ENCODE measurements at places on chromosomes 13 and 19. TPM values are rescaled to one million over a fixed set of nuclear protein-coding genes. Genes with fewer than 3 reads are reported as not detected.
A peak's percentile ranks its signal among the peaks of the same experiment; 100 is the strongest.

NCR1 gene
- not detected for total RNA-seq

ZNF284 gene
- 2.9 TPM for total RNA-seq

DHDH gene
- total RNA-seq = 1.7 TPM

ATP4A gene
- not detected for total RNA-seq

USHBP1 gene
- not detected for total RNA-seq

ZNF497 gene
- total RNA-seq = 1.3 TPM

LGALS13 gene
- not detected for total RNA-seq

EID2B gene
- 6.4 TPM for total RNA-seq

FAM83E gene
- 0.11 TPM for total RNA-seq

SPHK2 gene
- 8.8 TPM for total RNA-seq

ZNF491 gene
- total RNA-seq = 0.39 TPM

DNA sequence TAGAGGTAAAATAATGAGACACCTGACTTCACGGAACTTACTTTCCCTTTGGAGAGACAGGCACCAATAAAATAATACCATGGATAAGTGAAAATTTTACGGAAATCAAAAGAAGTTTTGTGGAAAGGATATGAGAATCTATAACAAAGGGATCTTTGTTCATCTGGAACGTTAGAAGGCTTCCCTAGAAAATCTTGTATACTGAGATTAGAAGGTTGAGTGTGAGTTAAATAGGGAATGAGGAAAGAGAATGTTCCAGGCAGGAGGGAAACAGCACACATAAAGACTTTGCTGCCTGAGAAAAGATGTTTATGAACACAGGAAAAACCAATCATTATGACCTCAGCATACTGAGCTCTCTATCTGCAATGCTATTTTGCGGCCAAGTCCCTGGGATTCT is 19.6 kb upstream of the RAP2A start:
- DNase-seq = no peak

DNA sequence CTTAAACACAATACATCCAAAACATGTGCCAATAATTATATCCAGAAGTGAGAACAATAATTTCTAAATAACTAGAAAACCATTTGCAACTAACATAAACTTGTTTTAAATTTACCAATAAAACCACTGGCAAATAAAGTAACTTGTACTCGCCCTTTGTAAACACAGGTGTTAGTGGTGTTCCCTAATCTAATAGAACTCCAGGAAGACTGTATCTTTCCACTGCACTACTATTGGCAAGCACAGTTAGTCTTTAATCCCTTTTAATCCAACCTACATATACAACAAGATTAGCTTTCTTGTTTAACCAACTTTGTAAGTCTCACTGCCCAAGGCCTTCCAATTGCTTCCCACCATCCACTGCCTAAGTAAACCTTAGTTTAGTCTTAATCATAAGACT is 79.5 kb downstream of the PCDH9 start:
- DNase-seq = no peak

DNA sequence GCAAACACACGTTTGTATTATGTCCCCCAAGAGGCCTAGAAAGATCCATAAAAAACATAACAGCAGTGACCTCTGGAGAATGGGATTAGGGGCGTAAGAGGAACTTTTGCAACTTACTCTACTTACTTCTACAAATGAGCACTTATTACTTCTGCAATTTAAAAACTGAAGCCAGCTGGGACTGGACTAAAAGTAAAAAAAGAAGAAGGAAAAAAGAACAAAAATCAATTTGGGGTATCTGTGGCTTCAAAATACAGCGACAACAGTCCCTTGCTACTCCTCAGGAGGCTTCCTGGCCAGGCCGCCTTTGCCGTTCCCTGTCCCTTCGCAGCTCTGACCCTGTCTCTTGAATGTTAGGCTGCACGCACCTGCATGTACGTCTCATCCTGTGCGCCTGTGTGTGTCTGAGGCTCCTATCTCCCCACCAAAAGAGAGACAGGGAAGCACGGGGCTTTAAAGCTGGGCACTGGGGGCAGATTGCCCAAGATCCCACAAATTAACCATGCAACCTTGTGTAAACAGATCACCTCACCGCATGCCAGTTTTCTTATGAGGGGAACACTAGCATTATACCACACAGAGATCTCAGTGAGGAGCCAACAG is 12.1 kb upstream of the FKRP start:
- DNase-seq = no peak

DNA sequence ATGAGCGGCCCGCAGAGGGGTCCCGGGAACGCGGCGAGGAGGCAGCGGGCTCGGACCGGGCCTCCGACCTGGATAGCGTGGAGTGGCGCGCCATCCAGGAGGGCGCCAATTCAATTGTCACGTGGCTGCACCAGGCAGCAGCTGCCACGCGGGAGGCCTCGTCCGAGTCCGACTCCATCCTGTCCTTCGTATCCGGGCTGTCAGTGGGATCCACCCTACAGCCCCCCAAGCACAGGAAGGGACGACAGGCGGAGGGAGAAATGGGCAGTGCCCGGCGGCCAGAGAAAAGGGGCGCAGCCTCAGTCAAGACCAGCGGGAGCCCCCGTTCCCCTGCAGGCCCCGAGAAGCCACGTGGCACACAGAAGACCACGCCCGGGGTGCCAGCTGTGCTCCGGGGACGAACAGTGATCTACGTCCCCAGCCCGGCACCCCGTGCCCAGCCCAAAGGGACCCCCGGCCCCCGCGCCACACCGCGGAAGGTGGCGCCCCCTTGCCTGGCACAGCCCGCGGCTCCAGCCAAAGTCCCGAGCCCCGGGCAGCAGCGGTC is 10.7 kb downstream of the C19orf25 start:
- DNase-seq = no peak

- DNase-seq = no peak
These were observed 10.3 kb downstream of the COG6 start for GRCh38 chr13:39665763-39666162.

- no peak for DNase-seq
These were observed 148.4 kb upstream of the TMTC4 start for GRCh38 chr13:100822871-100823443.

DNA sequence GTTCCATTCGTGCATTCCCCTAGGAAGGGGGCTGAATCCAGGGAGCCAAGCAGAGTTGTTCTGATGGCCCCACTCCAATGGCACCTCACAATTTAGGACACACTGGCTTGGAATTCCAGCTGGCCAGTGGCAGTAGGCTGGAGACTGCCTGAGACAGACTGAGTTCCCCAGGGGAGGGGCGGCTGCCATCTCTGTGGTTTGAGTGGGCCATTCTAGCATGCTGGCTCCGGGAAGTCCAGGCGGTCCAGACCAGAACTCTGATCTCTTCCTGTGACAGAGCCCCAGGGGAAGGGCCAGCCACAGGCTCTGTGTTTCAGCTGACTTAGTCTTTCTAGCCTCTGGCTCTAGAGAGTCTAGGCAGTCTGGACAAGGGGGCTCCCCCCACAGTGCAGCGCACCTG is 29.5 kb upstream of the SLC7A1 start:
- DNase-seq = no peak

- DNase-seq = no peak
These were observed 8.9 kb downstream of the PIAS4 start for GRCh38 chr19:4016486-4016885.

- DNase-seq = no peak
These were observed 99.6 kb downstream of the PAN3 start for GRCh38 chr13:28237944-28238343.

- DNase-seq = no peak
These were observed 50.0 kb downstream of the PIN1 start for GRCh38 chr19:9885077-9885552.

- no peak for DNase-seq
These were observed 7.8 kb downstream of the ACTMAP start for GRCh38 chr19:40742477-40742876.

DNA sequence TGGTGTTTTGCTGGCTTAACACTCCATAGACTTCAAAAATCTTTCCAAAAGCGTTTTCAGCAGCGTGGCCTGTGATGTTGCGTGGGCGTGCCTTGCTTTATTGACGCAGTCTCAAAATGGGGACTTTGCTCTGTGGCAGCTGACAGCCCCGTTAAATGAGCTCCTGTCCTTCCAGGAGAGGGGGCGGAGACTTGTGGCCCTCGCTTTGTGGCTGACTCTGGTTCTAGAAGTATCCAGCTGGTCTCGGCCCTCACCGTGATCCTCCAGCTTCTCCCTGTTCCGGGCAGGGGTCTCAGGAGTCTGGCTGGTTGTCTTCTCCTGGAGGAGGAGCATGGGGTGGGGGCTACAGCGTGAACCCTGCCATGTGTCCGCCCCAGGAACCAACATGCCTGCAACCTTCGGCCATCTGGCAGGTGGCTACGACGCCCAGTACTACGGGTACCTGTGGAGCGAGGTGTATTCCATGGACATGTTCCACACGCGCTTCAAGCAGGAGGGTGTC is 8.4 kb upstream of the ZNF554 start:
- DNase-seq = no peak

DNA sequence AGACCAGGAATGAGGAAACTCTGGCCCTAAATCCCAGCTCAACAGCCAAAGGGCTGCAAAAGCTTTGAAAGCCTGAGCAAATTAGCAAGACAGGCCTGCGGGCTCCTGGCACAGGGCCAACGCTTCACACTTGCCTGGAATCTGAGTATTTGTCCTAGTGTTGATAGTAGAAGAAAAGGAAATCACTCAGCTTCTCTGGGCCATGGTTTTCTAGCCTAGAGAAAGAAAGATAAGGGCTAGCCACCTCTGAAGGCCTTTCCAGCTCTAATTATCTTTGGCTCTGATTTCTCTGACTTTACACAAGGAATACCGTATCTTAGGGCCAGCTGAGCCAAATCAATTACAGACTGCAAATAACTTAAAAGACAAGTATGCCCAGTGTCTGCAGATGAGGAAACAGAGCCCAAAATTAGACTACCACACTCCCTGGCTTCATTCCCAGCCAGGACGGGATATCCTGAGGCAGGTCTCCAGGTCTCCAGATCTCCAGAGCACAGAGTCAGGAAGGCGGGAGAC is 69.6 kb downstream of the STK24 start:
- peak; percentile 61 for DNase-seq

DNA sequence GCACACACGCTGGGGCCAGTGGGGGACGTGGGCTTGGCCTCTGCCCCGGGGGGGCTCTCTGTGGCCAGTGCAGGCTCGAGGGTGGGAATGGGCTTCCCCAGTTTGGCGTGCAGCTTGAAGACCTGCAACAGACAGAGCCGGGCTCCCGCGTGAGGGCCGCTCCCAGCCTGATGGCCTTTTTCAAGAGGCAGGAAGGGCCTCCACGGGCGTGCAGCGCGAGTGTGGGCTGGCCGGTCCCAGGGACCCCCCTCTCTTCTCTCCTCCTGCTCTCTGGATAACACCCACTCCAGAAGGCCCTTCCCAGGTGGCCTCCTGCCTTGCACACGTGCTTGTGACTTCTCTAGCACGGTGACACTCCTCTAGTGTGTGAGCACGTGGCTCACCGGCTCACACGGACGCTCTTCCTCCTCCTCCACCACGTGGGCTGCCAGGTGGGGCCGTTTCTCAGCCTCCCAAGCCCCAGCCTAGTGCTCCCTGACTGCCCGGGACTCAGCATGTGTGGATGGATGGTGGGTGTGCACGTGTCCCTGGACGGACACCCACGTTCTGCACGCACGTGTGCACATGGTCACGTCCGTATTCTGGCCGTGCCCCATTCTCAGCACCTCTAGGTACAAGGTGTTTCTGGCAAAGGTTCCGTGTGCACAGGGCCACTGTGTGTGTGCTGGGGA is 39.2 kb upstream of the MATK start:
- DNase-seq = no peak

DNA sequence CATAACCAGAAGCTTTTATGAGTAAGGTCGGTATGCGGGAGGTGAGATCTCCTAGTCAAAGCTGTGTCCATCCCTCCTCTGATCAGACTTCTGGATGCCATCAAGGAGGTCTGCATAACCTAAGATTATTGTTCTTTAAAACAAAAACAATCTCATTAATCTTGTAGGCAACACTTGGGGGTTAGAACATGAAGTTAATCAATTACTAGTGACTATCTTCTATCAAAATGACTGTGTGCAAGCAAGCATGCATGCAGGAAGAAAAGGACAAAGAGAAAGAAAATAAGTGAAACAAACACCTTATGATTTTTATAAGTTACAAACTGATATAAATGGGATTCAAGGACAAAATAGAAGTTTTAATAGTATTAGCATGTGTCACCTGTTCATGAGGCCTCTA is 2435.9 kb upstream of the PCDH20 start:
- no peak for DNase-seq

- no peak for DNase-seq
These were observed 9.1 kb downstream of the SPACA6 start for GRCh38 chr19:51702103-51702824.

DNA sequence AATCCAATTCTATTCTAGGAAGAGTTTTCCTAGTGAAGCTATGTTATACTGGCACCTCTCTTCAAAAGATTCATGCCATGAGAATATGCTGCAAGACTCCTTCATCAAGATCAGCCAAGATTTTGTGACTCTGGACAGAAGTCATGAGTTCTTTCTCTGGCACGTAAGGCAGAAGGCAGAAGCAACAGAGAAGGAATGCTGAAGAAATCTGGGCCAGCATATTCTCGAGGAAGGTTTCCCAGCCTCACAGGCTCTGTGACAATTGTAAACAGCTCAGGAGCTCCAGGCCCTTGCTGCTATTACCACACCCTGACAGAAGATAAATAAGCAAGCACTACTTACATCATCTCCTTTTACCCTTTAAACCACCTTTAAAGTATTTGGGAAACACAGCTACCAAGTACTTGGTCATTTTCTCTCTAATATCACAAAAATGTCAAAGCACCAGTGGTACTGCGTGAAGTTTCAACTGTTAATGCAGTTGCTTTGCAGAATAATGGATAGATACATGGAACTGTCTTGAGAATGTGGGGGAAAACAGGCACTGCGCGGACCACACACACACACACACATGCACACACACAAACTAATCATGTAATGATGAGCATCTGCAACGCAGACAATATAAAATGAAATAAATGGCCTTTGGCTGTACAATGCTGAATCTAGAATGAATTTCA is 55.4 kb downstream of the INTS6 start:
- peak; percentile 64 for DNase-seq

- no peak for DNase-seq
These were observed 30.7 kb upstream of the C13orf46 start for GRCh38 chr13:114004420-114005205.

GRCh38 chr13:33145667-33146066 is 129.4 kb downstream of the KL start:
- DNase-seq = no peak

GRCh38 chr13:59631271-59631670 is 532.5 kb downstream of the DIAPH3 start:
- DNase-seq = no peak

DNA sequence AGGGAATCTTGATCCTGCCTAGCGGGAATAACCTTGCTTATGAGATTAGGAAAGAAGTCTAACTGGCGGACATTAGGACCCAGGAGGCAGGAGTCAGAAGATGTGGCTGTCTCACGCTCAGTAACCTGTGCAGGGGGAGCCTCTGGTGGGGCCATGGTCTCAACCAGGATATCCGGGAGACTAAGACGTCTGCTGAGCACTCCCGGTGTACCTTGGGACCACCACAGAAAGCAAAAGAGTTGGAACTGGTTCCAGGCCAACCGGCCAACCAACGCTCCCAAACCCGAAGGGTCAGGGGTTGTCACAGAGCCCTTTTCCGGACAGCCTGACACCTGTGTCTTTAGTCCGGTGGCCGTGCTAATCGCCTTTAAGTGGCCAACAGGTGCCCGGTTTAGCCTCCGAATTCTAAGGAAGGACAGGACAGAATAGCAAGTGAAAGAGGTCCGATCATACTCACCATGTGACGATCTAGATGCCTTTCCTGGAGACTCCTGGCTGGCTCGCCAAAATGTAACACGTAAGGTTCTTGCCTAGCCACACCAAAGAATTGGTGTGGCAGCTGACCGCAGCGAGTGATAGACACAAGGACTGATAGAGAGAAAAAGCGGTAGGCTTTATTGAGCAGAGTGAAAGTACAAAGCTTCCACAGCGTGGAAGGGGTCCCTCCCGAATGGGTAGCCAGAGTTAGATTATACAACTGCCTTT is 103.9 kb upstream of the DIAPH3 start:
- no peak for DNase-seq

GRCh38 chr13:42398533-42398932 is 126.6 kb downstream of the AKAP11 start:
- no peak for DNase-seq
